ENCODE measurements at places on chromosomes 6 and 20.

DNA sequence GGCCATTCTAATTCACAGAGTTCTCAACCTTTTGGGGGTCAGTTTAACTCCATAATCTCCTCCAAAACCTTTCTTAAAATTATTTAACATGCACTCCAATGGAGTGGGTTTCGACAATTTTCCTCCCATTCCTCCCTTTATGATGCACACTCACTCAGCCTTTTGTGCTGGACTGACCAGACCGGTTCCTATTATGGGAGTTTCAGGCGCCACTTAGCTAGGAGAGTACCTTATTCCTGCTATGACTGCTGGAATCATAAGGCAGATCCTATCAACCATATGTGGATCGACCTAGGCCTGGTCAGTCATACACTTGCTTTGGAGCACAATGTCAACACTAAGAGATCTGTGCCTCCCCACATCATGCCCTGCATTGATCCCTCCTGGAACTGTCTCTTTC is 63.9 kb upstream of the MOCS1 start:
- DNase-seq, result no peak

GRCh38 chr6:91266156-91266555 is 679.3 kb upstream of the MAP3K7 start:
- no peak for DNase-seq

DNA sequence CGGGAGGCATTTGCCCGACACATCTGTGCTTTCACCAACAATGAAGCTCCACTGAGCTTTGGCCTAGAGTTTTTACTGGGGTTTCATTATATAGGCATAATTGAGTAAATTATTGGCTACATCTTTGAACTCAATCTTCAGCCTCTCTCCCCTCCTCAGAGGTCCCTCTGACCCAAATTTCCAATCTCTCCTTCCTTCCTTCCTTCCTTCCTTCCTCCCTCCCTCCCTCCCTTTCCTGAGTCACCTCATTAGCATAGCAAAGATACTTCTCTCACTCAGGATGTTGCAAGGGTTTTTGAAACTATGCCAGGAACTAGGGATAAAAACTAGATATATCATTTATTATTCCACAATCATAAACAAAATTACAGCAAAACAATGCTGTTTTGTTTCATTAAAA is 238.2 kb upstream of the PRND start:
- DNase-seq, result no peak

DNA sequence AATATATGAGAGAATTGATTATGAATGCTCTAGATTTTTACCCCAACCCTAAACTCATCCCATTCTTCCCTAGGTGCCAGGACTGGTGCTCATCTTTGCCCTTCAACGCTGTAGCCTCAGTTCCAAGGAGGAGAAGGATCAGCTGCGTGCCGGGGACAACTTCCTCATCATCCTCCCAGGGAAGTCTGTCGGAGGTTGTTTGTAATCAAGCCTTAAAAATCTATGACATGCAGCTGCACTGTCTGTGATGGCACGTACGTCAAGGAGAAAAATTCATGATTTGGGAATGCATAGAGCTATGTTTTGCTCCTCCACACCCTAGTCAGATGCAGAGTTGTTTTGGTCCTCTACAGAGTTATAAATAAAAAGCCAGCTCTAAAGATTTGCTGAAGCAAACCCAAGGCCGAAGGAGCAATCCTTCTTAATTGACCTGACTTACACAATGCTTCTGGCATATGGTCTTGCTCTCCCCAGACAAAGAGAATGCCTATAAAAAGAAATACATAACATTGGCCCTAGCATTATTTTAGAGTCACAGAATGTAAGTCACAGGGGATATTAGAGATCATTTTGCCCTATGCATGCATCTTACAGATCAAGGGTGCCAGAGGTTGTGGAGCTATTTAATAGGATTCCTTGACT is 244.2 kb downstream of the HIVEP2 start:
- DNase-seq, result no peak

DNA sequence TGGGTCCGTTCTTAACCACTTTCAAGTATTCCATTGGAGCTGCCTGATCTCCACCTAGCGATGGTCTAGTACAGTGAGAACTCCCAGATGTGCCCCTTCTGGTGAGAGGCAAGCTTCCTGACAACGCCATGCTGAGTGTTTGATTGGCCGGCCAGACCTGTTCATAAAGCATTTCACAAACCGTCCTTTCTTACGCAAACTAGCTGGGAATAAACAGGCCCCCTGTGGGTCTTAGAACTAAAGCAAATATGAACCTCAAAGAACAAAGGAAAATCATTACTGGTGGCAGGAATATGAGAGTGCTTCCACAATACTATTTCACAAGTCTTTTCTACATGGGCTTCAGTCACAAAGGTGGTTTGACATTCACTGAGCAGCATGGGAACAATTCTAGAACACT is 15.6 kb upstream of the GCNT2 start:
- no peak for DNase-seq

DNA sequence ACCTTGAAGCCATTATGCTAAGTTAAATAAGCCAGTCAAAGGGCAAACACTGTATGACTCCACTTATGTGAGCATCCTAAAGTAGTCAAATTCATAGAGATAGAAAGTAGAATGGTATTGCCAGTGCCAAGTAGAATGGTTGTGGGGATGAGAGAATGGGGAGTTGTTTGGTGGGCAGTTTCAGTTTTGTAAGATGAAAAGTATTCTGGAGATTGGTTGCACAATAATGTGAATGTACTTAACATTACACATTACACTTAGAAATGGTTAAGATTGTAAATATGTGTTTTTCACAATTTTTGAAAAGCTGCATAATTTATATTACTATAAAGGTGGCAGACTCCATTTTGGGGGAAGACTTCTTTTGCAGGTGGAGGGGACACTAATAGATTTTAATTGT is 51.3 kb upstream of the CARMIL1 start:
- no peak for DNase-seq

DNA sequence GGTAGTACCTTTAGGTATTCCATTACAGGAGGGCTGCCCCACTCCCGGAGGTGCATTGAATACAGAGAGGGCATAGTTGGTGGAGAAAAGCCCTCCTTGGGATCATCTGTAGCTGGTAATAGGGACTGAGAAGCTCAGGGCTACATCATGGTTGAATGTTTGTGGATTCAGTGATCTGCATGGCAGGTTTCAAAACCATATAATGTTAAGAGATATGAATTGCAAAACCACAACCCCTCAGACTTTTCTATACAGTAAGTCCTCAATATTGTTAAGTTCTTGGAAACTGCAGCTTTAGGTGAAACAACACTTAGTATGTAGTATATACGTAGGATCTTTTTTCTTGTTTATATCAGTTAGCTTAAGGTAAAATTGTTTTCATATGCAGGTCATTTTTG is 11.3 kb downstream of the TULP4 start:
- no peak for DNase-seq

DNA sequence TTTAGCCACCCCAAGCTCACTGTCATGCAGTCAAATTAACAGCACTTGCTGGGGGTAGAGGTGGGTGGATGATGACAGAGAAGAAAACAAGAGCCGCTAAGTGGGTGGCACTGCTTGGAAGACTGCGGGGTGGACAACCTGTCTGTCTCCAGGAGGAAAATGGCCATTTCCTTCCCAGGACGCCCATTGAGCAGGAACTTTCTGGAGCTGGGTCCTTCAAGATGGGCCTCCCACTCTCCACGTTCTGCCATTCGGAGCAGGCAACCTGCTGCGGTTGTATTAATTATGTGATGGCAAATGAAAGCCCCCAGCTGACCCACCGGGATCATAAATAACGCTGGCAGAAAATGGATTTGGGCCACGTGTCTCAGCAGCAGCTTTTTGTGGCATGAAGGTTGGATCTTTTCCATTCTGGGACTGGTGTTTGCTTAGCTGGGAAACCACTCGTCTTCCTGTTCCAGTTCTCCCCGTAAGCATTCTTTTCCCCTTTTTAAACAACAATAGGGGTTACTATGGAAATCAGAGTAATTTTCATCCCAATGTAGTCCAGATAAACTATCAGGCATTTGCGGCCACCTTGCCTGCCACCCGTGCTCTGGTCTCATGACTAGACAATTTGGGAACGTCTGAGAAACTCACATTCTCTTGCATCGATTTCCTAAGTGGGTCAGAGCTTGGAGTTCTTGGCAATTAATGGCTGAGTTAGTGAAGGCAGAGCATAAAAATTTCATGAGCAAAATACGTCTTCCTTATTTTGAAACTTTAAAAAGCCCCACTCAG is 215.5 kb downstream of the ANKRD60 start:
- no peak for DNase-seq

GRCh38 chr6:152948150-152948768 is 34.6 kb downstream of the FBXO5 start:
- DNase-seq, result peak; percentile 33

DNA sequence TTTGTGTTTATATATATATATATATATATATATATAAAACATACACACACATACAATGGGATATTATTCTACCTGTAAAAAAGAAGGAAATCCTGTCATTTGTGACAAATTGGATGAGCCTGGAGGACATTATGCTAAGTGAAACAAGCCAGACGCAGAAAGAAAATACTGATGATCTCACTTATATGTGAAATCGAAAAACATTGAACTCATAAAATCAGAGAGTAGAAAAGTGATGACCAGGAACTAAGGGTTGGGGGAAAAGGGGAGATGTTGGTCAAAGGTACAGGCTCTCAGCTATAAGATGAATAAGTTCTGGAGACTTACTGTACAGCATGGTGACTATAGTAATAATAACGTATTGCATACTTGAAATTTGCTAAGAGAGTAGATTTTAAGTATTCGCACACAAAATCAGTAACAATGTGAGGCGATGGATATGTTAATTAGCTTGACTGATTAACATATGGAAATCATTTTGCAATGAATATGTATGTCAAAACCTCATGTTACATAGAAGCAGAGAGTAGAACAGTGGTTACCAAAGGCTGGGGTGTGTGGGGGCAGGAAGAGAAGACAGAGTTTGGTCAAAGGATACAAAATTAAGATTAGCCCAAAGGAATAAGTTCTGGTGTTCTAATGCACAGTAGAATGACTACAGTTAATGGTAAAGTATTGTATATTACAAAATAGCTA is 92.3 kb upstream of the PHACTR1 start:
- DNase-seq, result no peak

DNA sequence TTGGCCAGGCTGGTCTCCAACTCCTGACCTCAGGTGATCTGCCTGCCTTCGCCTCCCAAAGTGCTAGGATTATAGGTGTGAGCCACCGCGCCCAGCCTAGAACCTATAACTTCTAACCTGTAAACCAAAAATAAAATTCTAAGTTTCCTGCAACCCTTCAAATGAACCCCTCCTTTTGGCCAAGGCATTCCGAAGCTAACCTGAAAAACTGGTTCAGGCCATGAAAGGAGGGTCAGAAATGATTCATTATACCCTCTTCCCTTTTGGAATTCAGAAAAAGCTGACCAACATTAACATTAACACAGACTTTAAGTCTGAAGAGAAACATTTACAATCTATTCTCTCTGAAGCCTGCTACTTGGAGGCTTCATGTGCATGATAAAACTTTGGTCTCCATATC is 165.1 kb downstream of the TINAG start:
- no peak for DNase-seq

DNA sequence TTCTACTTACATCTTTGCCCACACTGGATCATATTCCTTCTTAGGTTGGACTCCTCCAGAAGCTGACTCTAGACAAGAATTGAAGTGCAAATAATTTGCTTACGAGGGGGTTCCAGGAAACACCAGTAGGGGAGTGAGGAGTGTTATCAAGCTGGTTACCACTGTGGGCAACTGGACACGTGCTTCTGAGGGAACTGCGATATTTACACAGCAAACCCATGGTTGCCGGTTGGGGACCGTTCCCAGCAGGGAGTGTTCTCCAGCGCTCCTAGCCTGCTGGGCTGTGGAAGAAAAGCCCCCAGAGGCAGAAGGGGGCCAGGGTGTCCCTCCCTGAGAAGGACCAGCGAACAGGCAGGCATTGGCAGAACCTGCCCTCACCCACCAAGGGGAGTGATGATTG is 21.7 kb downstream of the MDFI start:
- no peak for DNase-seq

- no peak for DNase-seq
Measured at GRCh38 chr6:51350308-51350904, 531.7 kb downstream of the TFAP2B start.

- no peak for DNase-seq
Measured at GRCh38 chr20:11260611-11261010, 586.8 kb upstream of the JAG1 start.

DNA sequence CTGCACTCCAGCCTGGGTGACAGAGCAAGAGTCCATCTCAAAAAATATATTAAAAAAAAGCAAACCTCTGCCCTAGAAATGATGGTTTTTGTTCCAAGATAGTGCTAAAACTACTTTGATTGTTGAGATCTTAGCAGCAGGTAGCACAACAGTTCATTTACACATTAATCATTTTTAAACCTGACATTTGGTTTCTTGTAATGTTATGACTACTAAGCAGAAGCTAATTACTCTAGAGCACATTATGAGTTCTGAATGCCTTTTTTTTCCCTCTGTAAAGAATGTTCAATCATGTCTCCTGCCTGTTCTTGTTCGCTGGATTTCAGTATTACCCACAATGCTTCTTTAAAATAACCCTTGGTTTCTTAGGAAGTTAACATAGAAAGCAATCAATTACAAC is 24.7 kb upstream of the PHF3 start:
- DNase-seq, result no peak

- DNase-seq, result no peak
Measured at GRCh38 chr20:55437798-55438415, 567.4 kb downstream of the CBLN4 start.

GRCh38 chr6:7188492-7188891 is 80.7 kb downstream of the RREB1 start:
- no peak for DNase-seq

DNA sequence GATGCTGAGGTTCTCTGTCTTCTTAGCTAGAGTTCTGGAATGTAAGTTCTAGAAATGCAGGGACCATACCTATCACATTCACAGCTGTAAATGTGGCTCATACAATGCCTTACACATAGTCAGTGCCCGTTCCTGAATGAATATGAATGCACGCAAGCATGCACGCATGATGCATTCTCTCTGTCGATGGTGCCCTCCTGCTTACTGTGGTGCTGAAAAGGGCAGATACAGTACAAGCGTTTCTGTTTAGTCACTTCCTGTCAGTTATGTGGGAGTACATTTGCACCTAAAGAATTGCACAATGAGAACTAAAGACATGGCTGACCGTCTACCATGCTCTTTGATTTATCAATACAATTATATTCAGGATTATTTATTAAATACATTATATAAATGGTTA is 152.2 kb upstream of the SOX4 start:
- DNase-seq, result no peak

DNA sequence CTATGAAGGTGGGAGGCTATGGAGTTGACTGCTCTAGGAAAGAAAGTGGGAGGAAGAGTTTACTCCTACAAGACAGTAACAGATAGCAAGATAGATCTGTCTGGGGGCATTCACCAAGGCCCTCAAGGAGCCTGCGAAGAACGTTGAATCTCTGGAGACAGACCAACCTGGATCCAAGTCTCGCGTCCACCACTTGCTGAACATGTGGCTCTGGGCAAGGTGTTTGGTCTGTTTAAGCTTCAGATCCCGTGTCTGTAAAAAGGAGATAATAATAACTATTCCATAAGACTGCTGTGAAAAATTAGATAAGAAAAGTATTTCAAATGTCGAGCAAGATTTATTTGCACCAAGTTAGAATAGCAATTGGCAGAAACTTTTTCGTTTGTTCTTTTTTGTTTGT is 8.1 kb upstream of the EEF1A1 start:
- DNase-seq, result no peak
